Lower leg skin (tissue), 4 donors: ENCODE measurements at places on chromosomes 12 and 14. TPM values are rescaled to one million over a fixed set of nuclear protein-coding genes. Genes with fewer than 3 reads are reported as not detected.

DNA sequence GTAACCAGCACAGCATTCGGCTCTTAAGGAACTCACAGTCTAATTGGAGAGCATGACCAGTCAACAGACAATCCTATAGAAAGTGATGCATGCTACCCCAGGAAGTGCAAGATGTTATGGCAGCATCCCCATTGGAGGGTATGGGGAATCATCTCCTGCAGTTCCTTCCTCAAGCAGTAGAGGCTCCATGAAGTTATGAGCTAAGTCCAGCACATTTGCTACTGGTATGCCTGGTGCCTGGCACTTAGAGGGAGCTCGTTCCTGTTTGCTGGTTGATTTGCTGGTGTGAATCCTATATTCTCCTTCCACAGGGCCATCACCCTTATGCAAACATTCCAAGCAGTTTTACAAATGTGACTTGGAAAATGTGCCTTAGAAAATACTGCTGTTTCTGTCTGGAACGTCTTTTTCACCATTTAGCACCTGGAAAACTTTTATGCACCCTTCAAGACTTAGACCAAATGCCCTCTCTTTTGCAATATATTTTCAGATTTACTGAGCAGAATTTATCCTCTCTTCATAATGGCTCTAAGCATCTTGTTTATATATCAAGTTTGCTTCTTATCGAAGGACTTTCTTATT lies 136.1 kb upstream of the WSCD2 start:
- DNase-seq = no peak

DNA sequence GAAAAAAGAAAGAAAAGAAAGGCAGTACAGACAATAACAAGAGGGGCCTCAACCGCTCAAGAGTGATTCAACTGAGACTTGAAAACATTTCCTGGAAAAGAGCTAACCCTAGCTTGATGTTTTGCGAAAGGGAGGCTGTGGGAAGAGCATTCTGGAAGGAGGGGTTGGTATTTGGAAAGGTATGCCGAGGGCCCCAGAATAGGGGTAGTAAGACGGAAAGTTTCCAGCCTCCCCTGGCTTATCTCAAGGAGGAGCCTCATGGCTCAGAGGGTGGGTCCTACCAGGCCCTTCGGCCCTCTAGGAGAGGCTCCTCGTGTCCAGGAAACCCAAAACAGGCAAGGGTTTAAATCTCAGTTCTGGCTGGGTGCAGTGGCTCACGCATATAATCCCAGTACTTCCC lies 8.4 kb downstream of the RNU4-2 start:
- DNase-seq = no peak

- no peak for DNase-seq
Observed at GRCh38 chr12:40208707-40209446, 15.9 kb upstream of the LRRK2 start.

GRCh38 chr14:35222324-35222723 lies 69.9 kb upstream of the PSMA6 start:
- no peak for DNase-seq

DNA sequence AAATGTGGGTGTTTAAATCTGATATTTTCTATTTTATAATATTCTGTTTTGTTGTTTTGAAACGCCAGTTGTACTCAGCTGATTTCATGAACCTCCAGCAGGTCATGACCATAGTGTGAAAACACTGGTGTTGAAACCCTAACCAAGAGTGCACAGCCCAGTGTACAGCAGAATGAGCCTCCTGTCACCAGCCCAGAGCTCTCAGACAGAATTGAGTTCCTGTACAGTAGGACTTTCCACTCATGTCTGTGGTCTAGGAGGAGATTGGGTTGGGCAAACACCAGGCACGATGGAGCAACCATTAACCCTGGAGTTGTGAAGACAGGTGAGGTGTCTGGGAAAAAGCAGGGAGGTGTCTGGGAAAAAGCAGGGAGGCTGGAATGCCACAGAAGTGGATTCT lies 908.8 kb downstream of the VRK1 start:
- no peak for DNase-seq

DNA sequence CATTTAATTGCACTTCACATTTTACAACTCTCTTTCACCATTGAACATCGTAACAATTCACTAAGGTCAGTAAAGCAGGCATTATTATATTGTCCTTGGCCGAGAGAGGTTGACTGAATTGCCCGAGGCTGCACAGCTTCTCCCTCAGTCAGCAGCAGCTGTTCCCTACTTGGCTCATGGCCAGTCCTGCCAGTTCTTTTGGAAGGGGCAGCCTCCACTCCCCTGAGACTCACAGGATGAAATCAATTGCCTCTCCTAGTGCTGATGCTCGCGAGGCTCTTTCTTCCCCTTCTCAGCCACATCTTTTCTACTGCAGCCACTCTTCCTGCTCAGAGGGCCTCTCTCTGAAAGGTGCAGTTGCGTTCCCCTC lies 79.9 kb upstream of the KCNA1 start:
- DNase-seq = no peak

DNA sequence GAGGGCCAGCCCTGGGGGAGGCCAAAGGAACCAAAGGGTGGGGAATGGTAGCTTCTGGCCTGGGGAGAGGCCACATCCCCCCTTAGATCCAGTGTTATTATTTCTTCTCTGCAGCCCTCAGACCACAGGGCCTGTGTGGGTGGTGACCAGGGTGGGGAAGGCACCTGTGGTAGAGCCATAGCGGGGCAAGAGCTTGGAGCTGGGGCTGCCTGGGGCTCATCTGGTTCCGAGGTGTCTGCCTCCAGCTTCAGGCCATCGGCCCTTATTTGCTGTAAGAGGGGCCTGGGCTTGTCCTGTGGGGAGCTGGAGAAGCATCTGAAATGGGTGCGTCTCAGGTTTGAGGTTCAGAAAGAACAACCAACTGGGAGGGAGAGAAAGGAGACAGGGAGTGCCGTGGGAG lies 2.1 kb upstream of the B3GNT4 start:
- no peak for DNase-seq

- no peak for DNase-seq
Observed at GRCh38 chr14:66114071-66114470, 372.1 kb upstream of the CCDC196 start.

The SLCO1C1 gene
- not detected for total RNA-seq

The DIO3 gene
- 3.7 TPM for total RNA-seq

The RTL1 gene
- not detected for total RNA-seq

The SERPINA3 gene
- 95.8 TPM for total RNA-seq
